ENCODE measurements at places on chromosomes 1 and 21.

DNA sequence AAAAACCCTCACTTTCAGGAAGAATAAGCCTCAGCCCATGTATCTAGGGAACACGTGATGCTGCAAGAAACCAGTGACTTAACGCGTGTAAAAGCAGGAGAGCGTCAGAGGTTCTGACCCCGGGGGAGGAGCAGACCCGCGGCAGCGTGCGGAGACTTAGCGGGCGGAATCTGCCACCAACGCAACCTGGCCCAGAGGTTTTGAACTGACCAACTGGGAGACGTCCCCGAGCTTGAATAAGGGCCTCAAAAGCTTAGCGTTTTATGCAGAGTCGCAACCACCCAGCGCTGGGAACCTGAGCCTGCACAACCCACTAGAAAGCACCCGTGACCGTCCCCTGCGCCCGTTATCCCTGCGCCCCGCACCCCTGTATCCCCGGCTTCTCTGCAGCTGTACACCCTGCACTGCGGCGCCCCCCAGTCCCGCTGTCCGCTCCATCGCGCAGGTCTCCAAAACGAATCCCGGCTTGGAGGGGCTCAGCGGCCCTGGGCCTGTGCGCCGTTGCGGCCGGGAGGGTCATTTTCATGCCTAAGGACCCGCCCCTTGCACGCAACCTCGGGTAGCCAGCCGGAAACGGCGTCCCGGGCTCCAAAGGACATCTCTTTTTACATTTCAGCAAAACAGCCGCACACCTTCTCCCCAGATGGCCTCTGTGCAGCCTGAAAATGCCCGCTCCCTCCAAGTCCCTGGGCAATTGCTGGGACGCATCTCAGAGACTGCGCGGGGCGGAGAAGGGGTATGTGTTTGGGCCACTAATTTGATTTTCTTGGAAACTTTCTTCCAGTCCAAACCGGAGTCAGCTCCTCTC is 29.4 kb upstream of the TRIM17 start:
- DNase-seq, result peak; percentile 13

DNA sequence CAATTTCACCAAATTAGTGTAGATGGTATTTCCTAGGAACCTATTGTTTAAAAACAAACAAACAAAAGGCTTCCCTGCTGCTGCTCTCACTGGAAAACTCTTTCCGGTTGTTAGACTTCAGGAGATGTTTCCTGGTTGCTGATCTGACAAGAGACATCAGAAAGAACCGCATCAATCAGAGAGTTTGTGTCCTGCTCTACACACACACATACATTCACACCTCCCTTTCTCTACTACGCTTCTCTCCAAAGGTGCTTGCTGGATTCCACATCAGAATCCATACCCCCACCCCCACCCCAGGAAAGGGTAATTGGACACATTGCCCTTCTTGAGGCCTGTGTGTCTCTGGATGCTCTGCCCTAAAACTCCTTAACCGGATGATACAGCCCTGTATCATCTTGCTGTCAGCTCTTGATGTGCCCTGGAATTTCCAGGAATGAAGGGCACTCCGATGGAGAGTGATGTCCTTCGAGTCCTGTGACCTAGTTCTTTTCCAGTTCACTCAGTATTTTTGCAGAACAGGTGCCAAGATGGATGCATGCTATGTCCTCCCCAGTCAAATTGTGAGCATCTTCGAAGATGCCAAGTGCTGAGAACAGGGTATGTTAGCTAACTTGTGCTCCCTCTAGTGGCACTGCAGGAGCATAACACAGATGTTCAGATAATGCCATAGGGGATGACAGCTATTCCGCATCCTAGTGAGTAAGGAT is 113.7 kb upstream of the SLC35F3 start:
- DNase-seq, result peak; percentile 58

- DNase-seq, result no peak
These were observed 149.2 kb downstream of the PPIAL4G start for GRCh38 chr1:148333875-148334338.

- no peak for DNase-seq
These were observed 31.4 kb upstream of the ARTN start for GRCh38 chr1:43902058-43902831.

DNA sequence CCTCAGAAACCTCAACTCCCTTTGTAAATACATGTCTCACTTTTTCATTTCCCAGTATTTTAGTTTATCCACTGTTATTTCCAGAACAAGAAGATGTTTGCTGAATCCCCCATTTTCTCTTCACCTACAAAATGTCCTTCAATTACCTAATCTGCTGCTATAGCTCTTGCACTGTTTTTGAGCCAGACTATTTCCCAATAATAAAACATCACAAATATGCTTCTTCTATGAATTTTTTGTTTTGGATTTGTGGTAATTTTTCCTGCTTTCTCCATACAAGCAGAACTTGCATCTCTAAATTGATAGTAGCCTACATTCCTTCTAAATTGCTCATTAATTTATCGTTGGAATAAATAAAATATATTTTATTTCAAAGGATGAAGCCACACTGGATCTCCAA is 199.6 kb upstream of the C1orf87 start:
- peak; percentile 11 for DNase-seq

- DNase-seq, result no peak
These were observed 75.2 kb upstream of the GALNT2 start for GRCh38 chr1:229991724-229992333.

- DNase-seq, result no peak
These were observed 40.7 kb upstream of the KCND3 start for GRCh38 chr1:112030157-112030556.

- peak; percentile 35 for DNase-seq
These were observed 10.3 kb upstream of the LUZP1 start for GRCh38 chr1:23178950-23179349.

GRCh38 chr1:25641931-25642573 is 25.5 kb downstream of the MAN1C1 start:
- DNase-seq, result peak; percentile 59

DNA sequence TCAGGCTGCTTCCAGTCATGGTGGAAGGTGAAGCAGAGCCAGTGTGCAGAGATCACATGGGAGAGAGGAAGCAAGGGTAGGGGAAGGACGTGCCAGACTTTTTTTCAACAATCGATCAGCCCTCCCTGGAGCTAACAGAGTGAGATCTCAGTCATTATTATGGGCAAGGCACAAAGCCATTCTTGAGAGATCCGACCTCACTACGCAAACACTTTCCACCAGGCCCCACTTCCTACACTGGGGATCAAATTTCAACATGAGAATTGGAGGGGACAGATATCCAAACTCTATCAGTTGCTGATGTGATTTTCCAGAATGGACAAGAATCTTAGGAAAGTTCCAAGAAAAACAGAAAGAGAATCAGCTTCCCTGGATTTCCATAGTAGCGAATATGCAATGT is 60.5 kb downstream of the BACE2 start:
- DNase-seq, result no peak

GRCh38 chr1:32337855-32338636 is 2.0 kb upstream of the MARCKSL1 start:
- DNase-seq, result no peak

DNA sequence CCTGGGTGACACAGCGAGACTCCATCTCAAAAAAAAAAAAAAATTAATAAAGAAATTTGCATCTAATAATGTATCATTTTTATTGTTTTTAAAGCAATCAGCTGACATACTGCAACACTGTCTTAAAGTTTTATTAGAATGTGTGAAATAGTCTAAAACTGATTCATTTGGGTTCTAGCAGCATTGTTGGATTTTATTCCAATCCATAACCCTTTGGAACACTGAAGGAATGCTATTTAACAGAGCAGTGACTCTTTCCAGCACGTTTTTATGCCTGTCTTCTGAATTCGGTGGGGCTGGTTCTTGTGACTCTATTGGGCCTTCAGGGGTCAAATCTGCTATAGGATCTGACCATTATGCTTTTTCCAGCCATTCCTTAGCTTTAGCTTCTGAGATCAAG is 18.2 kb upstream of the FMO4 start:
- peak; percentile 56 for DNase-seq

GRCh38 chr1:95126846-95127245 is 9.7 kb downstream of the TLCD4 start:
- no peak for DNase-seq

- no peak for DNase-seq
These were observed 24.8 kb downstream of the IVNS1ABP start for GRCh38 chr1:185292237-185292636.
